ENCODE measurements at places on chromosomes 12 and 14.

DNA sequence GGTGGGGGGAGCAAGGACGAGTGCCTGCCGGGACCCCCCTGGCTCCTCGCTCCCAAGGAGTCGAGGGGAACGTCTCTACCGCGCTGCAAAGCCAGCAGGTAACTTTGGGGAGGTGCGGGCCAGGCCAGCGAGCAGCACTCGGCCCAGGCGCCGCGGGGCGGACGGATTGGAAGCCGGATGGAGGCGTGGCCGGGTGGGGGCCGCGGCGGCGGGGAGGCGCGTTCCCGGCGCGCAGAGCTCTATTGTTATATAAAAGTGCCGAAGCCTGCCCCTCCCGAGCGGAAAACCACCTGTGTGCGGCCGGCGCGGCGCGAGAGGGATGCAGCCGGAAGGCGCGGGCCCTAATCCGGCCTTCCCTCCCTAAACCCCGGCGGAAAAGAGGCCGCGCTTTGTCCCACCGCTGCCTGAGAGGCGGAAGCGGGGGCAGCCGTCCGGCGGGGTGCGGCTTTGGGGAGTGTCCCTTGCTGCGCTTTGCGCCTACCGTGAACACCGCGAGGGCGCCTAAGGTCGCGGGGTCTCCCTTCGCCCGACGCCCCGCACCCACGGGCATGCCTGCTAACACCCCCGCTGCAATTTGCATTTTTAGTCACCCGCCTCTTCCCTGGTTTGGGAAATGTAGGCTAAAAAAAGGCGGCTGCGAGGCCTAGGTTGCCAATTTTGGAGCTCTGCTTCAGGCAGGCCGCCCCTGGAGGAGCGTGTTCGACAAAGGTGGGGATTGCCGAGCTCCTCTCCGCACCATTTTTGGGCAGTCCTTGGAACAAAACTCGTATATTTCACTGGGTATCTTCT, 1.7 kb upstream of the DUSP6 start:
- no peak for DNase-seq

- peak; percentile 1 for DNase-seq
These were observed 39.4 kb downstream of the ZFHX2 start for GRCh38 chr14:23512156-23512555.

DNA sequence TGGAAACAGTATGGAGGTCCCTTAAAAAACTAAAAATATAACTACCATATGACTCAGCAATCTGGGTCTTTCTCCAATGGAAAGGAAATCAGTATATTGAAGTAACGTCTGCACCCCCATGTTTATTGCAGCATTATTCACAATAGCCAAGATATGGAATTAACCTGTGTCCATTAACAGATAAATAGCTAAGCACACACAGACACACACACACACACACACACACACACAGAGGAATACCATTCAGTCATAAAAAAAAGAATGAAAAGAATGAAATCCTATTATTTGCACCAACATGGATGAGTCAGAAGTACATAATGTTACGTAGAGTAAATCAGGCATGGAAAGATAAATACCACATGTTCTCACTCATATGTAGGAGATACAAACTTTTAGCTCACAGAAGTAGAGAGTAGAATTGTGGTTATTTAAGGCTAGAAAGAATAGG, 4.7 kb downstream of the KLRK1 start:
- DNase-seq, result no peak

DNA sequence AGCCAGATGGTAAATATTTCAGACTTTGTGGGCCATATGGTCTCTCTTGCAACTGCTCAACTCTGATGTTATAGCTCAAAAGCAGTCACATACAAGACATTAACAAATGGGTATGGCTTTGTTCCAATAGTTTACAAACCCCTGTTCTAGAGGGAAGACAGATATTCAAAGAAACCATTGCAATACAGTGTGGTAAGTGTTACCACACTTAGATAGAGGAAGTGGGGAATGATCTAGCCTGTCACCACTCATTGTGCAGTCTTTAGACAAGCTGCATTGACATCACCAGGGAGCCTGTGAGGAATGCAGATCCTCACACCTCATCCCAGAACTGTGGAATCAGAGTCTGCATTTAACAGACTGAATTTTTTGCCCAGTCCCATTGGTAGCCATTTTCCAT, 80.0 kb upstream of the RGS6 start:
- no peak for DNase-seq

DNA sequence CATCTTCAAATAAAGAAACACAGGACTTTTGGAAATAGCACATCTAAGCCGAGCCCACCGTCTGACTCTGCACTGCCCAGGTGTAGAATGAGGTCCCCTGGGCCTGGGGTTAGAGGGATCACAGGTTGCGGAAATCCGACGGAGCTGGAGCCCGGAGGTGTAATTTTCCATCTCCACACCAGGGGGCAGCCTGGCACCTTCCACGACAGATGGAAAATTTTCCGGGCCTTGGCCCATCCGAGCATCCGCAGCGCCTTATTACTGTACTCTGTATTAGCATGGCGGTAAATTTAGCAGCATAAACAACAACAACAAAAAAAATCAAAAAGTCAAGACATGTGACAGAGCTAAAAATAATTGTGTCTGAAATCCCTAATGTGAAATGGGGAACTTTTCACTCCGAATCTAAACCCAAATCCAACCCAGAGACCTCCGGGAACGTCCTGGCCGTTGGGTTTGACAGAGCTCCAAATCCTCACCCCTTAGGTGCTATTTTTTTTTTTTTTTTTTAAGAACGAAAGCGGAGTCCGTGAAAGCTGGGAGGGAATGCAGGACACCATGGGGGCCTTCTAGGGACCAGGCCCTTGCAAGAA, 93.9 kb downstream of the KSR2 start:
- no peak for DNase-seq

DNA sequence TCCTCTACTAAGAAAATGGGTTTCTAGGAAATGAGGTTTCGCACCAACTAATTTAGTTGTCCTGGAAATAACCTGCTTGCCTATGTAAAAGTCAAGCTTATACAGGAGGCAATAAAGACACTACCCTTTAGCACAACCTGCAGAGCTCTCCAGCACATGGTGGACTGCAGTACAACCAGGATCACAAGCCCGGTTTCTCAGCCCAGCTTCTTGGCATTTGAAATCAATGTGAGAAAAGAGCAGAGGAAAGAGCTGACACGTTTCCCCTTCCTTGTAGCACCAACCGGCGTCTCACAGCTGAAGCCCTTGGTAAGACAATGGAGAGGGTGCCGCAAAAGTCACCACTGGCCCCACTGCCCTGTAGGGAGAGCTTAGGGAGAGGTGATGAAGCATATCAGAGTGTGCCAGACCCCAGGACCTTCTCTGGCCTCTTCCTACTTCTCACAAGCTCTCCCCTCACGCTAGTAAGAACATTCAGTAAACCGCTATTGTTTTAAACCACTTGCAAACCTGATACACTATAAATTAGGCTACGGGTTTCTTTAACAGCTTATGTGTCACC, 8.6 kb downstream of the SPTLC2 start:
- no peak for DNase-seq

DNA sequence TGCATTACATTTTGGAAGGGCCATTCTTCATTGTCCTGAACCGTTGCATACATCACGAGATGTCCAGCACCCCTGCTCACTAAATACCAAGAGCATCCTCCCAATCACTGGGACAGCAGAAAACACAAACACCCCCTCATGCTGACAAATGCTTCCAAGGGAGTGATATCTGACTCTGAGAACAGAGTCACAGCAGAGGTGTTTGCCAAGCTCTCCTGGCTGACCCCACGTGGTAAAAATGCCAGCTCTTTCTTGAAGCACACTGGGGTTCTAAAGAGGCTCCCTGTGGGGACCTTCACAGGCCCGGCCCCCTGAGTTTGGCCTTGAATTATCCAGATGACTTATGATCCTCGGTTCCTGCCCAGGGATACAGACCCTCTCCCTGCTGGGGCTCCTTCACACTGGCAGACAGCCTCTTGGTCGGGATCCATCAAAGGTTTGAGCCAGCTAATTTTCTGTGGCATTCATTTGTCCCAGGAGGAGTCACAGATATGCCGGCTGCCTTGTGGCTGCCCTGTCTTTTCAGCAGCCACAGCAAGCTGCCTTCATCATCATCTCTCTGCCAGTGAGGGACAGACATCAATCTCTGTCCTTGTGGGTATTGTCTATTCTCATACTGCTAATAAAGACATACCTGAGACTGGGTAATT, 43.1 kb upstream of the PSMC1 start:
- no peak for DNase-seq

- no peak for DNase-seq
These were observed 1196.5 kb downstream of the GALC start for GRCh38 chr14:86796221-86797074.

- no peak for DNase-seq
These were observed 35.9 kb downstream of the FZD10 start for GRCh38 chr12:130198026-130198662.
